Fibroblast of lung (primary cell): ENCODE measurements at places on chromosomes 16 and 17. TPM values are rescaled to one million over a fixed set of nuclear protein-coding genes. Genes with fewer than 3 reads are reported as not detected.

KRT32 gene
- 0.03 and 0.09 TPM in 2 replicates for polyA plus RNA-seq

STAT5A gene
- polyA plus RNA-seq: 5.5 and 6.9 TPM in 2 replicates

DBNDD1 gene
- 2.1 and 7.4 TPM in 2 replicates for polyA plus RNA-seq

DNA sequence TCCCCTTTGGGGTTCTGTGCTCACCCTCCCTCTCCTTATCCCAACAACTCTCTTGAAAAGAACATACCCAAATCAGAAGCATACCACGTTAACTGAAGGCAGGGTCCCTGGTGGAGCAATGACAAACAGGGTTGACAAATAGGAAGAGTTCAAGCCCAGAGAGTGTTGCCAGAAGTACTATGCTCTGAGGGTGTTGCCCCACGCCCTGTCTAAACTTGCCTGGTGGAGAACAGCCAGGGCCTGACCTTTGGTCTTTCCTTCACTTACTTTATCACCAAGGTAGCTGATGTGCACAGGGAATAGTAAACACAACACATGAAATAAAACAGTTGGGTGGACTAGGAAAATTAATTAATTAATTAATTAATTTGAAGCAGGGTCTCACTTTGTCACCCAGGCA is 23.3 kb downstream of the ZNF75A start:
- no peak for DNase-seq

GRCh38 chr16:8958344-8959167 is 5.2 kb downstream of the USP7 start:
- DNase-seq: peak; percentile 40

DNA sequence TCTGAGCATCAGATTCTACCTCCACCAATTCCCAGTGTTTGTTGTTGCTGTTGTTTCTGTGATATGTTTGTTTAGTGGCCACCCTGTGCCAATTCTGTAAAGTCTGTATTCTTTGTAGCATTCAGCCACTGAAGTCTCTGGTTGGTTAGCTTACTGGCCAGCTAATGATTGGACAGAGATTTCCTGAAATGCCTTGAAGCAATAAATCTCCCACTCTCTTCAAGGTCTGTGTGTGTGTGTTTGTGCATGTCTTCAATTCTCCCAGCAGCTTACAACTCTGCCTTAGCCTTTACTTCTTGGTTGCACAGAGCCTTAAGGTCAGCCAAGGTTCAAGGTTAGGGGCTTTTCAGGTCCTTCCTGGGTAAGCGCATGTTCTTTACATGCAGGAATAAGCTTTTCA is 38.2 kb downstream of the PRPSAP2 start:
- no peak for DNase-seq

- no peak for DNase-seq
These were observed 115.7 kb downstream of the BANP start for GRCh38 chr16:88066680-88067529.

DNA sequence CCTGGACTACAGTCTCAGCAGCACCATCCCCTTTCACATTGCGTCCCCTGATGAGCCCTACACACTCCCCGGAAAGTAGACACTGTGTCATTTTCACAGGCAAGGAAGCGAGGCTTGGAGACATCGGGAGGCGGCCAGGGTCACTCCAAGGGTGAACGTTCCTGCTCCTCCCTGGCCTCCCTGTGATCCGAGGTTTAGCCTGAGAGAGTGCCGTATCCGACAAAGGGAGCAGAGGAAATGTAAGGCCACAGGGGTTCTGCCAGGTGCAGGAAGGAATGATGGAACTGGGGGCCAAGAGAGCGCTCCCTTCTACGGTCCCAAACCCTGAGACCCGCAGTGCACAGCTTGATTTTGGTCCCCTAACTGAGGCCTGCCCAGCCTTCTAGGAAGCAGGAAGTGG is 8.0 kb upstream of the PIK3R6 start:
- DNase-seq: no peak

GRCh38 chr17:50934672-50935220 is 68.6 kb upstream of the TOB1 start:
- DNase-seq: no peak

- no peak for DNase-seq
These were observed 51.4 kb downstream of the USP10 start for GRCh38 chr16:84751241-84751640.

- DNase-seq: peak; percentile 40
These were observed 33.3 kb upstream of the RGS9 start for GRCh38 chr17:65103896-65104295.

DNA sequence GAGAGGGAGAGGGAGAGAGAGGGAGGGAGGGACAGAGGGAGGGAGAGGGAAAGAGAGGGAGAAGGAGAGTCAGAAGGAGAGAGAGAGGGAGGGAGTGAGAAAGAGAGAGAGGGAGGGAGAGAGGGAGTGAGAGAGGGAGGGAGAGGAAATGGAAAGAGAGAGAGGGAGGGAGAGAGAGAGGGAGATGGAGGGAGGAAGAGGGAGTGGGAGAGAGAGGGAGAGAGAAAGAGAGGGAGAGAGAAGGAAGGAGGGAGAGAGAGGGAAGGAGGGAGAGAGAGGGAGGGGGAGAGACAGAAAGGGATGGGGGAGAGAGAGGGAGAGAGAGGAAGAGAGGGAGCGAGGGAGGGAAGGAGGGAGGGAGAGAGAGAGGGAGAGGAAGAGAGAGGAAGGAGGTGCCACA is 72.8 kb downstream of the AXIN2 start:
- no peak for DNase-seq

- DNase-seq: no peak
These were observed 3.4 kb upstream of the MEFV start for GRCh38 chr16:3259836-3260235.

DNA sequence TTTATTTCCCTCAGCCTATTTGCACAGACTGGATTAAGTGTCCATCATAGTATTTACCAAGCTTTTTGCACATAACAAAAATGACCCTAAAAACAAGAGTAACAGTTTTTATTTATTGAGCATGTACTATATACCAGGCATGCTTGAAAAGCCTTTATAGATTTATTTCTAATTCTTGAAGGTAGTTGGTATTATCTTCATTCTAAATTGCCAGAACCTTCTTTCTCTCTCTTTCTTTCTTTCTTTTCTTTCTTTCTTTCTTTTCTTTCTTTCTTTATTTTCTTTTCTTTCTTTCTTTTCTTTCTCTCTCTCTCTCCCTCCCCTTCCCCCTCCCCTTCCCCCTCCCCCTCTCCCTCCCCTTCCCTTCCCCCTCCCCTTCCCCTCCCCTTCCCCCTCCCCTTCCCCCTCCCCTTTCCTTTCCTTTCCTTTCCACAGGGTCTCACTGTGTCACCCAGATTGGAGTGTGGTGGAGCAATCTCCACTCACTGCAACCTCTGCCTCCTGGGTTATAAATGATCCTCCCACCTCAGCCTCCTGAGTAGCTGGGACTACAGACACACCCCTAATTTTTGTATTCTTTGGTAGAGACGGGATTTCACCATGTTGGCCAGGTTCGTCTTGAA is 310.9 kb upstream of the RBFOX1 start:
- no peak for DNase-seq
